ENCODE measurements at places on chromosomes 12 and 14.

GRCh38 chr12:12561371-12562015 lies 1.2 kb downstream of the DUSP16 start:
- DNase-seq: peak; percentile 11

DNA sequence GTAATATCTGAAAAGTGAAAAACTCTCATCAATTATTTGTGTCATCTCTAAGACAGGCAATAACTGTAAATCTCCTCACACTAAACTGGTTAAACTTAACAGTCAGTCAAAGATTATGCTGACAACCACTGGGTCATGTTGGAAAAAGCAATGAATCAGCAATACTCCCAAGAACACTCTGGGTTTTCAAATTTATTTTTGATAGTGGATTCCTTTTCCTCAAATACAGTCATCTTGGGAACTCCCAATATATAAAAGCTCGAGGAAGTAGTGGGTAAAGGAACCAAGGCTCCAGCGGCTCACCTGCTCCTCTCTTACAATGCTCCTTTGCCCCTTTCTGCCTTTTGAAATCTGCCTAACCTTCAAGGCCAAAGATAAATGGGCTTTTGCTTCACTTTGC lies 70.0 kb downstream of the ARMH4 start:
- no peak for DNase-seq

GRCh38 chr12:11811008-11811407 lies 161.5 kb downstream of the ETV6 start:
- DNase-seq: no peak

DNA sequence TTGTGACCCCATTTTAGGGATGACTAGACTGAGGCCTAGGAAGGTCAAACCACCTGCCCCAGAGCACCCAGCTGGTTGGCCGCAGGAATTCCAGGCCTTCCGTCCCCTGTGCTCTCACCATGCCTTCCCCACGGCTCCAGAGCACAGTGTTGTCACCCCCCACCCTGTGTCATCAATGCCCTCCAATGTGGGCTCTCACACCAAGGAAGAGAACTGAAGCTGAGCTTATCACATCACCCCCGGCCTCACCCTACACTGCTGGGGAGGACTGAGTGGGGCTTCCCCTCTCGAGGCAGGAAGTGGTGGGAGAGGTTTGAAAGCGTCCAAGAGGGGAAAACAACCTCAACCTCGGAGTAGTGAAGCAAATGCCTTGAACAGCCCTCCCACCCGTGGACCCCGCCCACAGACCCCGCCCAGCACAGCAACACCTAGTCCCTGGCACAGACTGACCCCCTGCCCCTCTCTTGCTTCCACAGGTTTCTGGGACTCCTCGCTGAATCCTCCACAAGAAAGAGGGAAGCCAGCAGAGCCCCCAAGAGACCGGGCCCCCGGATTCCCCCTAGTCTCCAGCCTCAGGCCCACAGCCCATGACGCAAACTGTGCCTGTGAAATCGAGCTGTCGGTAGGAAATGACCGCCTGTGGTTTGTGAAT lies 97.2 kb downstream of the LGMN start:
- peak; percentile 45 for DNase-seq

- DNase-seq: no peak
These were observed 8.8 kb downstream of the IKBIP start for GRCh38 chr12:98635657-98636323.

- no peak for DNase-seq
These were observed 14.3 kb upstream of the RIN3 start for GRCh38 chr14:92499234-92499633.

DNA sequence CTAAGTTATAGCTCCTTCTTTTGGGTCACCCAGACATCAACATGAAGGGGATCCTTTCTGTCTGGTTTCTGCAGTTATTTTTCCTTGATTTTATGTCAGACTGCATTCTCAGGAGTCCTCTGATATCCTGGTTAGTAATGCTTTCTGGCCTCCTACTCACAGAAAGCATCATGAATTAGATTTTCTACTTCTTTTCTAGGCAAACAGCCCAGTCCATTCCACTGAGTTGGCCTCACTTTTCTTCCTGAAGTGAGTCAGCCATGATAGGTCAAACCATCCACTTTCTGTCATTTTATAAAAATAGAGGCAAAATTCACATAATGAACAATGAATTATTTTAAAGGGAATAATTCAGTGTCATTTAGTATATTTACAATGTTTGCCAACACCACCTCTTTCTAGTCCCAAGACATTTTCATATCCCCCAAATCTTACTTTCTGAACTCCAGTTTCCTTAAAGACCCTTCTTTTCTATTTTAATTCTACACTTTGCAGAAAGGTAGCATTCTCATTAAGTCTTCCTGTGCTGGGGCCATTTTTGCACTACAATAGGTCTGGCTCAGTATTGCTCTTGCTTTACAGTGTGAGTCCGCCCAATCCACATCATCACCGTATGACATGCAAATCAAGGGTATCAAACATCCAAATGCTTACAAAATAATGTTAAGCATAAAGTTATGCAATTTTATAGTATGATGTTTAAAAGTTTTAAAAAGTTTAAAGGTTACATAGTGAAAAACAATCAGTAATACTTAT lies 95.1 kb downstream of the UNC79 start:
- DNase-seq: no peak

GRCh38 chr12:80413462-80413861 lies 30.6 kb upstream of the PTPRQ start:
- DNase-seq: no peak

- DNase-seq: no peak
These were observed 33.3 kb upstream of the BEGAIN start for GRCh38 chr14:100620255-100621100.

- no peak for DNase-seq
These were observed 142.1 kb downstream of the TTC7B start for GRCh38 chr14:90674043-90674670.

Measured in stimulated activated CD4-positive, alpha-beta T cell treated with anti-CD3 and anti-CD28 coated beads, Interleukin-1b, Interleukin-23, amount 100 ng/mL, for 1 hour (primary cell).